ENCODE measurements at places on chromosomes 12 and 14.

- DNase-seq: no peak
Measured at GRCh38 chr12:106084014-106084671, 54.6 kb downstream of the NUAK1 start.

- DNase-seq: peak; percentile 86
Measured at GRCh38 chr14:74572726-74573301, 39.2 kb downstream of the LTBP2 start.

GRCh38 chr12:50119387-50119786 lies 7.4 kb downstream of the COX14 start:
- DNase-seq: no peak

DNA sequence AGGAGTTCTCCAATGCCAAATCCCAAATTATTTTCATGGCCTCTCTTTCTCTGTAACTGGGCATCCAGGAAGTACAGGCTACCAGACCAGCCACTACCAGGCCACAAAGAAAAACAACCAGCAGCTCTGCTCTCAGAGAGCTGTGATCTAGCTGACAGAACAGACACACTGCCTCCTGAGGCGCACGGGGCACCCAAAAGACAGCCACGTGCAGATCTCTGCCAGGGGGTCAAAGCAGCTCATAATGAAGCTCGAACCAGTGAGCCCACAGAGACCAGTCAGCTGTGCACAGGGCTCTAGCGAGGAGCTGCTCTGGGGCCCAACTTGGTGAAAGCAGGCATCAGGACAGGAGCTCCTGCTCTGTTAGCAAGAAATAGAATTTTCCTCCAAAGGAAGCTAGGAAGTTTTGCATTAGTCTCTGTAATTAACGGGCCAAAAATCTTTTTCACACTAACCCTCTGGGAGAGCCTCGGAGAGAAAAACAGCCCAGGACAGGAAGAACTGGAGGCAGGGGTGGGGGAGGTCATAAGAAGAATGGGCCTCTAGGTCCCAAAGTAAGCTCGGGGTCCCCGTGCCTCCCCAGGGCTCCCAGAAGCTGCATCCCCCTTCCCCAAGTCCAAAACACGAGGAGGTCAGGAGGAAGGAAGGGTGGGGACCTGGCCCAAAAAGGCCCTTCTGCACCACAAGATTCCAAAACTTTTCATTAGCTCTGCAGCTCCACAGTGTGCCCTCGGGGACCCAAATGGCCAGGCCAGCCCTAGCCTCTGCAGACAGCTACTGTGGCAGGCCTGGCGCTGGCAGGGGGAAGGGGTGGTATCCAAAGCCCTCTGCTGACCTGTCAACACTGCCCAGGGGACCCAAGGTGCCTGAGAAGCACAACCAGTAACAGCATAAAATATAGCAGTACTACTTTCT lies 30.2 kb downstream of the ACTN1 start:
- DNase-seq: no peak

- DNase-seq: no peak
Measured at GRCh38 chr14:104797115-104798044, 1.8 kb upstream of the AKT1 start.

- DNase-seq: no peak
Measured at GRCh38 chr14:106395456-106396050, 869.2 kb downstream of the TMEM121 start.

DNA sequence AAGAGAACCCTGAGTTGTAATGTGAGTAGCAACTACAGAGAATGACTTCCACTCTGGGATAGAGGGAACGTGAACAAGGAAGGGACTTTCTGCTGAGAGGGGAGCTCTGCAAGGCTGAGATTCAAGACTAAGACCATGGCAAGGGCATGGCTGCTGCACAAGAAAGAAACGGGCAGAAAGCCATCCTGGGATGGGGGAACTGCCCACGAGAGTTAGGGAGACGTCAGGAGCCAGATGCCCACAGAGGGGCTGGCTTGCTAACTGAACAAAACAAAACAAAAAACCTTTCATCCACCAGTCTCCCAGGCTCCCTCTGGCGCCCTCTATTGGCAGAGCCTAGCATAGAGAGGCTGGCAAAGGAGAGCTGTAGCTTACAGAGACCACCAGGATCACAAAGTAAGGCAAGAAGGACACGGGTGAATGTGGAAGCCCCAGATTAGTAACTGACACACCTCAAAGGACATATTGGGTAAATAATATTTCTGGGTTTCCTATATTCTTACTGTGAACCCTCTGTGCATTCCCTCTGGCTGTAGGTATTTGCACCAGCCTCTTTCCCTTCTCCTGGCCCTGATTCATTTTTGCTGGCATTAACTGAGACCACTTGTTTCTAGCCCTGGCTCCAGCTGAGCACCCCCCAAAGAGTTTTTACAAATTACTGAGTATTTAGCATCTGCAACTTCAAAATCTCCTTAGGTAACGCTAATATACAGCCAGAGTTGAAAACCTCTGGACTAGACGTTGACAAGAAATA lies 338.3 kb downstream of the EMP1 start:
- DNase-seq: peak; percentile 32

DNA sequence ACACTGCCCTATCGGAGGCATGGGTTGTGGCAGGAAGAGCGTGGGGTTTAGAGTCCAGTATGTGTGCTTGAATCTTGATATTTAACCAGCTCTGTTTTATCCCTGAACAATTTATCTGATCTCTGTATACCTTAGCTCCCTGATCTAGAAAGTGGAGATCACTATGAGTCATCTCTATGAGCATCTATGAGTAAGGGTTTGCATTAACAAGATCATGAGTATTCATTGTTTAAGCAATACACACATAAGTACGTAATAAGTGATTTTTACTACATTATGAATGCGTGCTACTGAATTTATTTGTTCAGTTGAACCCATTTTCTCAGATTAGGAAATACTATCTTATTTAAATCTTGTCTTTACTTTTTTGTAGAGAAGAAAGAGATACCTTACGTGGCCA lies 49.4 kb downstream of the GPATCH2L start:
- peak; percentile 96 for DNase-seq

- no peak for DNase-seq
Measured at GRCh38 chr14:38405851-38406635, 150.2 kb upstream of the CLEC14A start.

GRCh38 chr12:28156804-28157203 lies 33.5 kb upstream of the CCDC91 start:
- no peak for DNase-seq

DNA sequence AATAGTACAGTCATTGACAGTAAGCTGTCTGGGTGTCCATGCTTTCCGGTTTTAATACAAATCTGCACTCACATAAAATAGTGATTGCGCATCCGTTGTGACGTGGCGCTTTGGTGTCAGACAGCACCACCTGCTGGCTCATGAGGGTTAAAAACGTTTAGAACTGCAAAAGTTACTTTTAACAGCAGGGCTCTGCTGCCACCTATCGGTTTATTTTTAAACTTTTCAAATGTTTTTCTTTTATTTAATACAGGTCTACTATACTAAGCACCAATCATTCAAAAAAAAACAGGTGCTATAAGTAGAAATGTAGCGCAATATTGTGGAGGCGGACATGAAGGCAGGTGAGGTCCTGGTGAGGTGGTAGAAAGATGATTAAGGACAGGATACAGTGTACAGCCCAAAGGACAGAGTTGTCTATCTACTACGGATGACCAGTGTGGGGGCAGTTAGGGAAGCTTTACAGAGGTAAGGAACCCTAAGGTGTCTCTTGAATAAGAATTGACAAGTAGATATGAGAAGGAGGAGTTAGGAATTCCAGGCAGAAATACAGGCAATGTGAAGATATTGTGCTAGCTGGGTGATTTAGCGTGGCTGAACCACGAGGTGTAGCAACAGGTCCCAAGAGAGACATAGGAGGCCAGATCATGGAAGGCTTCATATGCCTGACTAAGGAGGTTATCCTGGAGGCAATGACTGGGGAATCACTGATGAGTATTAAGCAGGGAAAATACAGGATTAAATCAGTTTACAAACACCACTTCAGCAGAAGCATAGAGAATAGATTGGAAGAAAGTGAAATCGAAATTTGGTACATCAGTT lies 91.5 kb upstream of the PRB2 start:
- peak; percentile 77 for DNase-seq

- peak; percentile 49 for DNase-seq
Measured at GRCh38 chr12:5171701-5172100, 128.0 kb downstream of the KCNA5 start.

- DNase-seq: no peak
Measured at GRCh38 chr14:105486974-105487448, 325 bp downstream of the CRIP1 start.

GRCh38 chr12:101968770-101969169 lies 91.4 kb downstream of the DRAM1 start:
- DNase-seq: peak; percentile 74

DNA sequence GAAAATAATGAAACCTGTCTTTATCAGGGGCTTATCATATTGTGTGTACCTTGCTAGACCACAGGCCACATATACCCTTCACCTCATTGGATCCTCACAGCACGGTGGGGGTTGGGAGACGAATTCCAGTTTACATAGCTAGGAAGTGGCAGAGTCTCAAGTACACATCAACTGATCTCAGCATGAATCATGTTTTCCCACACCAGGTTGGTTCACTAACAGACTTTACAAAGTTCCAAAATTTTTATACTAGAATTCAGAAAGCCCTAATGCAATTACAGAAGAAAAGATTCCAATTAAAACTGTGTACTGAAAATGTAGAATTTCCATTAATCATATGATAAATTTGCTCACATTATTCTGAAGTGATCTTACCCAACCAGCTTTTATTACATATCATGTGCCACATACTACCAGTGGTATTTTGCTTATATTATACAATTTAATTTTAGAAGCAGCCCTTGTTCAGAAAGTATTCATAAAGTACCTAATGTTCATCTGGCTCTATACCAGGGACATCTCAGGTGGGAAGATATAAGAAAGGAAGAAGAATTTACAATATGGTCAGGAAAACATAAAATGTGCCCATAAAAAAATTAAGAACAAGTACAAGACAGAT lies 196.2 kb downstream of the ITPR2 start:
- DNase-seq: peak; percentile 82

- no peak for DNase-seq
Measured at GRCh38 chr12:85821759-85822158, 14.4 kb downstream of the RASSF9 start.

GRCh38 chr14:105830171-105830570 lies 303.8 kb downstream of the TMEM121 start:
- no peak for DNase-seq

DNA sequence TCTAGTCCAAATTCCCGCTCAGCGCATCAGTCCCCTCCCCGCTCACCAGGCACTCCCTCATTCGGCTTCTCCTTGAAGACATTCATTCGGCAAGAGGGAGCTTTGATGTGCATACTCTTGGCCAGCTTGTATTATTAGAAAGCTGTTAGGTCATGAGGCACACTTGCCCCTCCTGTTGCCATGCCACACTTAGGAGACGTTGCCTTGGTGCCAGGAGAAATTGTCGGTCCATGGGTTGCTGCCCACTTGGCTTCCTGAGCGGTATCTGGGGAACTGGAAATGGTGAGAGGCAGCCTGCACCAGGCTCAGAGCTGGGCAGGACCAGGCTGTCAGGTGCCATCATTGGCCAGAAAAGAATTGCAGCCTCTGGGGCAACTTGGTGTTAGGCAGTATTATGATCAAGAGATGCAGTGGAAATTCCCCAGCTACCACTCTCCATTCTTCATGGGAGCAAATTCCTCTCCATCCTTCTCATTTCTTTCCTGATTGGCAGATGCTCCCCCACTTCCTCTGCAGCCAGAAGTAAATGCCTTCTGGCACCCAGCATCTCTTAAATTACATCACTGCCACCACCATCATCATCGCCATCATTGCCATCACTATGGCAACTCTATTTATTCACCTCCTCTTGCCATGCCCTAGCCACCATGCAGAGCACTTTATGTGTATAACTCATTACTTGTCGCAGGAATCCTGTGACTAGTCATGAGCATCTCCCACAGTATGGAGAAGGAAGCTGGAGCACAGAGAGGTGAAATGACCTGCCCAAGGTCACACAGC lies 12.4 kb downstream of the CABP1 start:
- no peak for DNase-seq

DNA sequence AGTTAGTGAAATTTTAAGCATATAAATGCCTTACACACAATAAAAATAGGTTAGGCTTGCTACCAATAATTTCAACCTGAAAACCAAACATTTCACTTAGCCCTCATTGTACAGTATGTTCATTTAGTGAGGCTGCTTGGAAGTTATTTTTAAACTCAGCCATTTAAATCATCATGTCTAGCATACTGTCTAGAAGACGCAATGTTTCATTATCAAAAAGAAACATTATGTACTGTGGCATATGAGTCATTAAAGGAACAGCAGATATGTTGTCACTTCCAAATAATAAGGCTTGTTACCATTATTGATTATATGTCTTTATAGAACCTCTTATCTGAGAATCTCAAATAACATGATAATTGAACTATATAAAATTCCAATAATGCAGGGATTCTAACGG lies 304.7 kb downstream of the RMST start:
- peak; percentile 13 for DNase-seq

- no peak for DNase-seq
Measured at GRCh38 chr14:38203929-38204718, 3.6 kb upstream of the SSTR1 start.

DNA sequence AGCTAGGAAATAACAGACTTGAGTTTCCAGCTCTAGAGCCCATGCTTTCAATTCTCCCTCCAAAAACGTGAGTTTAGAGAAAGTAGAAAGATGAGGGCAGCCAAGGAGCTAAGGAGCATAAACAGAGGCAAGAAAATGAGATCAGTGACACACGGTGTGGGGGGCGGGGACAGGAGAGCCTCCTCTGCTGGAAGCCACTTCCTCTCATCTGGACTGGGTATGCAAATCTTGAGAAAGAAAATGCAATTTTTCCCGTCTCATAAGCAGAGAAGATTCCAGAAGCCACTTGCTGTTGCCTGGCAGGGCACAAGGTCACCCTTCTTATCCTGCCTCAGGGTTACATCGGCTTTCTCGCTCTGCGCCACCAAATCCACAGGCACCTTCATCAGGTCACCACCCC lies 6.0 kb downstream of the OR10P1 start:
- no peak for DNase-seq

- DNase-seq: no peak
Measured at GRCh38 chr12:77725611-77726010, 105.1 kb upstream of the NAV3 start.

DNA sequence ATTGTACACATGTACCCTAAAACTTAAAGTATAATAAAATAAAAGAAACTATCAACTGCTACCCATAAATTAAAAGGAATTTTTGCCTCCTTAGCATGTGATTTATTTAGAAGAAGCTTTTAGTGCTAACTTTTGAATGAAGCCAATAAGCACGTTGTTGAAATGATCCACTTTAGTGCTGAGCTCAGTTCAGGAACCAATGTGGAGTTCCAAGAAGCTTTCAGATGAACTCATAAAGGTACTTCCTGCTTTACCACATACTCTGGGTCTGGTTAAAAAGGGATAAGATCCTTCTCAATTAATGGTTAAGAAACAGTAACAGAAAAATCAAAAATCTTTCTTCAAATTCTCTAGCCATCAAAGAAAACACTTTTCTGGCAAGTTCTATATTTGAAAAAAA lies 39.4 kb downstream of the TMTC1 start:
- DNase-seq: no peak

- DNase-seq: no peak
Measured at GRCh38 chr12:11973396-11973795, 97.3 kb upstream of the BCL2L14 start.

GRCh38 chr12:65867394-65867793 lies 43.1 kb downstream of the HMGA2 start:
- peak; percentile 96 for DNase-seq

GRCh38 chr14:64755781-64756221 lies 51.6 kb downstream of the PLEKHG3 start:
- peak; percentile 95 for DNase-seq

Data from bronchial epithelial cell (primary cell).